ENCODE measurements at places on chromosomes 2 and 18.

- DNase-seq: no peak
Measured at GRCh38 chr2:467543-467891, 179.6 kb upstream of the ALKAL2 start.

GRCh38 chr2:11998626-11999378 is 252.4 kb downstream of the LPIN1 start:
- no peak for DNase-seq

GRCh38 chr2:156986339-156986988 is 271.0 kb upstream of the GALNT5 start:
- no peak for DNase-seq

GRCh38 chr2:42854207-42854818 is 61.9 kb upstream of the HAAO start:
- peak; percentile 74 for DNase-seq

DNA sequence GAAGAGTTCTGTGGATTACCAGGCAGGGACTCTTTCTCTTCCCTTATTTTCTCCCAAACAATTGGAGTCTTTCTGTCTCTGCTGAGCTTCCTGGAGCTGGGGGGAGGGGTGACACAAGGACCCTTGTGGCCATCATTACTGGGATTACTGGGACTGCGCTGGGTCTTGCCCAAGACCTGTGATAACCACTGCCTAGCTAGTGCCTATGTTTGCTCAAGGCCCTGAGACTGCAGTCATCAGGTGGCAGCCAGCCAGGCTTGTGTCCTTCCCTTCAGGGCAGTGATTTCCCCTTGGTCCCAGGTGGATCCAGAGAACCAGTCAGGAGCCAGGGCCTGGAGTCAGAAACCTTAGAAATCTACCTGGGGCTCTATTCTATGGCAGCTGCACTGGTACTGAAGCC is 355.6 kb downstream of the PARD3B start:
- no peak for DNase-seq

DNA sequence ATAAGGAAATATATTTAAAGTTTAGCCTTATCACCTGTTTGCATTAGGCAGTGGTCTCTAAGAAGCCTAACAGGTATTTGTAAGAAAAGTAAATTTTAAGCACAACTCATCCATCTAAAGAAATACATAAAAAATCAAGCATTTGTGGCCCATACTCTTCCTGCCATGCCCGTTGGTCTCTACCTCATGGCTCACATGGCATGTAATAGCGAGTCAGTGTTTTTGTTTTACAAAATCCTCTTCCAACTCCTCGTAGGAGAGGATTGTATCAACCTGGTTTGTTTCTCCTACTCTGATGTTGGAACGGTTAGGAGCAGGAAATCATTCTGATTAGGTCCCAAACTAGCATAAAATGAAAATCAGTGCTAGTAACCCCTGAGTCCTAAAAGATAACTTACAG is 91.8 kb downstream of the FMNL2 start:
- DNase-seq: no peak

- DNase-seq: no peak
Measured at GRCh38 chr2:28842042-28842441, 28.1 kb downstream of the TRMT61B start.

- DNase-seq: no peak
Measured at GRCh38 chr2:80396276-80396675, 91.7 kb upstream of the LRRTM1 start.

DNA sequence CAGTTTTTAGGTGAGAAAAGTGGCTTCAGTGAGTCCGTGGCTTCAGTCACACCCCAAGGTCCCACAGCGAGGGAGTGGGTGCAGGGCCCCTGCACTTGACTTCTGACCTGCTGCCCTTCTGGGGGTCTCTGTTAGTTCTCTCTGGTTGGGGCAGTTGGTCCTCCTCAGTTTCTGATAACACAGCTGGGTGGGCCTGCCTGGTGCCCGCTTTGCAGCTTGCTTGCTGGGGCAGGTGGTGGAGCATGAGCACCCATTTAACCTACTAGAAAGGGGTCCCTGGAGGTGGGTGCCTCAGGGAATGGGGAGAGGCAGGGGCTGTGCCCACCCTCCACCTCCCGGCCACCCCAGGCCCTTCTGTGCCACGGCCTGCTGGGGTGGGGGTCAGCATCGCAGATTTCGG is 83.2 kb downstream of the ASB1 start:
- DNase-seq: no peak

- peak; percentile 58 for DNase-seq
Measured at GRCh38 chr2:64831134-64831976, 157.8 kb upstream of the SLC1A4 start.

- no peak for DNase-seq
Measured at GRCh38 chr2:127818241-127818640, 7.3 kb upstream of the WDR33 start.

GRCh38 chr2:47162780-47163179 is 7.7 kb upstream of the STPG4 start:
- no peak for DNase-seq

DNA sequence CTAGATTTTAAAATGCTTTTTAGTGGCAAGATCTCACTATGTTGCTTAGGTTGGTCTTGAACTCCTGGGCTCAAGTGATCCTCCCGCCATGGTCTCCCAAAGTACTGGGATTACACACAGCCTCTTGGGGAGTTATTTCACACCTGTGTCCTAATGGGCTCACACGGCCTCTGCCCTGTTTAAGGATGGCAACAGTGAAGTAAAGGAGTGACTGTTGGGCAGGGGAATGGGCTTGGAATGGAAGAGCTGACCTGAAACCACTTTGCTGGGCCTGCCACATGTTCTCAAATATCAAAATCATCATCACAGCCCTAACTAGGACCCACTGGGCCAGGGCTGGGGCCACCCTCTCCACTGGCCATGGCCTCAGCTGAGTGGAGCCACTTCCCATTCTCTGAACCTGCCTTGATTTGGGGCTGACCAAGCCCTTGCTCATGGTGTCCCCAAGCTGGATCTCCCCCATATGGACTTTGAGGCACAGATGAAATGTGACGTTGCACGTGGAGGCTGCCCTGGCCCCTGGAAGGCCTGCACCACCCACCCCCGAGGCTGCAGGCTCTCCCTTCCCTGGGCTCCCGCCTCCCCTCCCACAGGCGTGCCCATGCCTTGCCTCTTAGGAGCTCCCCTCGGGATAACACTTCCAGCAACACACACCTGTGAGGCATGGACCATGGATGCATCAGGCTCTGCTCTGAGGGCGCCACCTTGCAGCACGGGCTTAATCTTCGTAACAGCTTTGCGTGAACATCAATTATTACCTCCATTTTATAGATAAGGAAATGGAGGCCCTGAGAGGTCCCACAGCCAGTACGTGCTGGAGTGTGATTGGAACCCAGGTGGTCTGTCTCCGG is 71.8 kb upstream of the SMAD7 start:
- no peak for DNase-seq

- DNase-seq: no peak
Measured at GRCh38 chr2:74511104-74511989, 2.9 kb upstream of the TLX2 start.

GRCh38 chr18:6399776-6400175 is 14.9 kb downstream of the L3MBTL4 start:
- DNase-seq: no peak

DNA sequence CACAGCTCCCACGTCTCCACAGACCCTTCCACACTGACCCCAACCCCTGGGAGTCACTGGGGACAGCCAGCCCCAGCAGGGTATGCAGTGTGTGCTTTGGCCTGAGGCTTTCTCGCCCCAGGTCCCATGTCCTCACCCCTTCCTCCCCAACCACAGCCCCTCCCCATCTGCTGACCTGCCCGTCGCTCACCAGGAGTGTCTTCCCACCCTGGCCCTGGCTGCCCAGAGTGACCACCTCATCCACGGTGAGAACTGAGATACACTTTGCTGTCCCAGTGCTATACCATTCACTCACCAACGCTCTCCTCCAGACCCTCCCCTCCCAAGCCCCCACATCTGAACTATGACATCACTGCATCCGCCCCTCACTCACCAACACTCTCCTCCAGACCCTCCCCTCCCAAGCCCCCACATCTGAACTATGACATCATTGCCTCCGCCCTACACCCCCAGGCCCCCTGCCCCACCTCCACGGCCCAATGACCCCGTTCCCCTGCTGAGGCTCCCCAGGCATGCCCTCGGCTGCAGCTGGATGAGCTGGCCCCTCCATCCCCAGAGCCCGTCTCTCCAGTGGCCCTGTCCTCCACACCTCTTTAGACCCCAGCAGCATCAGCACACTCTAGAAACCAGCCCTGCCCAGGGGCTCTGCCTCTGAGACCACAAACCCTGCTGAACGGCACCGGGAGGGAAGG is 55.2 kb downstream of the ANKMY1 start:
- DNase-seq: no peak

DNA sequence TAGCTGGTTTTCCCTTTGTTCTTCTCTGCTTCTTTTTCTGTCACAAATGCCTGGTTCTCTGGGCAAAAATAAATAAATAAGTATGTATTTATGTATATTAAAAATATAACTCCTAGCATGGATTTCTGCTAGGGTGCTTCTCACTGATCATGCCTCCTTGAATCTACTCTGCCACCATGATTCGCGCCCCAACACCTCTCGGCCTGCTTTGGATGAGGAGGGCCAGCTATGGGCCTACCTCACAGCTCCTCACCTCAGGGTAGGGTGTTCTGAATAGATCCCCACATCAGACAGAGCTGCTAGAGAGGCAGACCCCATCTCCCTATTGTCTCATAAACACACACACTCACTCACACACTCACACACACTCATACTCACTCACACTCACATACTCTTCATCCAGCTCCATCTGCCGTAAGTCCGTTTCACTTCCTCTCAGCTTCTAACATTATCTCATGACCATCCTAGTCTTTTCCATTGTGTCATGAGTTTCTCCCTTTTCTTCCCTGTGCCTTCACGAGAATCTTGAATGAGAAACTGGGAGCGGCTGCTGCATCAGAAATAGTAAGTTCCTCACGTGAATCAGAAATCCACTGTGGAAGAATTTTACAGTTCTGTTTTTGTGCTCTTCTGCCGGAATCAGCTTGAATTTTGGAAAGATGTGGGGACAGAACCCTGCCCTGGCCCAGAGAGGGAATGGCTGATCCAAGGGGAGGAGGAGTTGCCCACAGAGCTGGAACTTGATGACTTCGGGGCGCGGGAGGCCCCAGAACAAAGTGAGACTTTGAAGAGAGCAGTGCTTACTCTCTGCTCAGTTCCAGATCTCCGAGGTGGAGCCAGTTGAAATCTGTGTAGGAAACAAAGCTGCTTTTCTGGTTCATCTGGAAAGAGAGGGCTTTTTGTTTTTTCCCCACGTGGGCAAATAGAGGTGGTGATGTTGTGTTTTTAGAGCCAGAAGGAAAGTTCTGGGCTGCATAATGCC is 20.9 kb downstream of the ANXA4 start:
- DNase-seq: no peak

DNA sequence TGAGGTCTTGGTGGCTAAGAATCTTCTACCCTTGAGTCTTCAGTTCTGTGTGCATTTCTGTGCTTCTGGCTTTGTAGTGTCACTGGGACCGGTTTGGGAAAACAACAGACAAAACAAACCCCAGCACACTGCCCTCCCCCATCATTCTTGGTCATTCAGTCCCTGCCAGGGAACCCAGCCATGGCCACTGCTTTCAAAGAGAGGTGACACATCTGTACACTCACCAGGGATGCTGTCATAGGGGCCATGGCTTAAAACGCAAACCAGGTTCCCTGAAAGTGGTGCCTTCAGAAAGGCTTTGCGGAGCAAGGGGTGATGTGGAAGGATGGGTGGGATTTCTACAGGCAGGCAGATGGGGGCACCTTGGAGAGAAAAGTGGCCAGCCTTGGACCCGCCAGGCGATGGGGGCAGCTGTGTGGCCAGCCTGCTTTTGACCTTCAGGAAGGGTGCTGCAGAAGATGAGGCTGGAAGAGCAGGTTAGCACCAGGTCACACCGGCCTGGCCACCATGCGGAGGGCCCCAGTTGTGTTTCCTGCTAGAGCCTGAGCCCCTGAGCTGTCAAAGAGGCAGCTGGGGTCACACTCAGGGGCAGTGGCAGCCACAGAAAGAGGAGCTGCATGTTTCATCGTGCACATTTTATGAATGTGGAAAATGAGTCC is 101.3 kb downstream of the INHBB start:
- DNase-seq: no peak

- DNase-seq: no peak
Measured at GRCh38 chr2:213251618-213252017, 32.6 kb upstream of the SPAG16 start.

DNA sequence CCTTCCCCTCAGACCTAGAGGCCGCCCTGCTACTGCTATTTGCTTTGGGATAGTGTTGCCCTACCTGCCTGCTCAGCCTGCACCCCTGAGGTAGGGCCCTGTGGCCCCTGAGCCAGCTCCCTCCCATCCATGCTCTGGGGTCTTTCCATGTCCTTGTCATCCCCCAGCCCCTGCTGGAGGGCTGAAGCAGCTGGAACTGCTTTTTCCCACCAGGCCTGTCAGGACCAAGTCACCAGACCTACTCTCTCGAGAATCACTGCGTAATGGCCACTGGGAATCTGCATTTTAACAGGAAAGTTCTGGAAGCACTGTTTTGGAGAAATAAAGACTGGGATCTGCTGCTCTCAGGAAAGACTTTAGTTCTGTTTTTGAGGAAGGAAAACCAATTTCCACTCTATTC is 20.2 kb upstream of the SLC35F6 start:
- DNase-seq: no peak

GRCh38 chr2:19863303-19864041 is 38.3 kb downstream of the TTC32 start:
- DNase-seq: peak; percentile 79

GRCh38 chr18:57807336-57808117 is 4.4 kb upstream of the ATP8B1 start:
- DNase-seq: no peak

DNA sequence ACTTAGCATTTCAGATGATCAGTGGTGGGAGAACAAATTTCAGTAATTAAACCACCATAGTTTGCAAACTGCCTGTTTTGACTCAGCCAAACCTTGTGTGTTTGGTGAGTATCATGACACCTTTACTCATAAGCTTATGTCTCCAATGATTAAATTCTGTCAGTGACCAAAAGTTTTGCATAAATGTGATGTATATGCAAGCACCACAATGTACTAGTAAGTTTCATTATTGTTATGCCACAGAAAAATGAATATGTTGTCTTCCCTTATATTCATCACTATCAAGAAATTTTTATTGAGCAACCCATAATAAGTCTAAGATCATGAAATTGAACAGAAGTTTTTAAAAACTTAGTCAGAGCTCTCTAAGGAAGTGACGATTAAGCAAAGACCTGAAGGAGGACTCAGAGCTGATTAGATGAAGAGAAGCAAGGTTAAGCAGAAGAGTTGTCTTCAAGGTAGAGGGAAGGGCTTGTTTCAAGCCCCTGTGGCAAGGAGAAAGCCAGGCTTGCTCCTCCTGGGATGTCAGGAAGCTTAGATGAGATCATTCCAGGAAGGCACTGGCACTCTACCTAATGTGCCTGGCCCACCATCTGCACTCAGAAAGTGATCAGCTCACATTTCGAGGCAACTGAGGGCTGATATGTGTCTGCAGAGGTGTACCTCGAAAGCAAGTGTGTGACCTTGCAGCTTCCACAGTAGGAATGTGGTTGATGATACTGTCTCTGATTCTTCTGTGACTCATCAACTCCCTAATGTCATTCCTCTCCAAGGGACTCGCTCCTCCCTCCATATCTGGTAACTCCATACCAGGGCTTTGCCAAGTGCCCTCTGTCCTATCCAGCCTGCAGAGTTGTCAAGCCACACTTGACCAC is 54.7 kb downstream of the KCTD18 start:
- DNase-seq: no peak
